Activated CD8-positive, alpha-beta T cell treated with anti-CD3 and anti-CD28 coated beads for 36 hours (primary cell): ENCODE measurements at places on chromosomes 2 and 18.

- DNase-seq = no peak
Measured at GRCh38 chr18:26470011-26470637, 78.2 kb downstream of the KCTD1 start.

DNA sequence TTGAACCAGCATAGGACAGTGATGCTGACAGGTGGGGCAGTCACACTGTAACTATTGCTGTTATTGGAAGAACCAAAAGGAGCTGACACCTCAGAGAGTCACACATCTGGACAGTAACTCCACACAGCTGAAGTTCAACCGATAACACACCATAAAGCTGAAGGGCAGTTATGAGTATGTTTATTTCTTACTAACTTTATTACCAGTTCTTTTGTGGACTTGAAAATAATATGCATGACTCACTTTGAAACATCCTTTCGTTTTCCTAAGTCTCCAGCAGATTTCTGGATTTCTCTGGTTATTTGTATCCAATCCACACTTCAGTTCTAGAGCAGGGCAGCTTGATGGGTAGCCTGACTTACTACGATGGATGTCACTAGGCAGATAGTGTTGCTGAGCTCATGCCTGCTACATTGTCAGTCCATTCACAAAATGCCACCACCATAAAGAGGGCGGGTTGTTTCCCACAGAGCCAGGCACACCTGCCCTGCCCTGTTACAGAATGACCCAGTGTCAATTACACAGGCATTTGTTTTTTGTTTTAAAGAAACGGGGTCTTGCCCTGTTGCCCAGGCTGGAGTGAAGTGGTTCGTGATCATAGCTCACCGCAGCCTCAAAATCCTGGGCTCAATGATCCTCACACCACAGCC, 8.4 kb upstream of the AGBL5 start:
- no peak for DNase-seq

GRCh38 chr2:152319822-152320570, 15.0 kb upstream of the FMNL2 start:
- DNase-seq = no peak

GRCh38 chr2:51149725-51150124, 117.8 kb upstream of the NRXN1 start:
- DNase-seq = no peak

GRCh38 chr2:138415985-138416384, 85.6 kb upstream of the SPOPL start:
- DNase-seq = no peak
